ENCODE measurements at places on chromosomes 2 and 18.

DNA sequence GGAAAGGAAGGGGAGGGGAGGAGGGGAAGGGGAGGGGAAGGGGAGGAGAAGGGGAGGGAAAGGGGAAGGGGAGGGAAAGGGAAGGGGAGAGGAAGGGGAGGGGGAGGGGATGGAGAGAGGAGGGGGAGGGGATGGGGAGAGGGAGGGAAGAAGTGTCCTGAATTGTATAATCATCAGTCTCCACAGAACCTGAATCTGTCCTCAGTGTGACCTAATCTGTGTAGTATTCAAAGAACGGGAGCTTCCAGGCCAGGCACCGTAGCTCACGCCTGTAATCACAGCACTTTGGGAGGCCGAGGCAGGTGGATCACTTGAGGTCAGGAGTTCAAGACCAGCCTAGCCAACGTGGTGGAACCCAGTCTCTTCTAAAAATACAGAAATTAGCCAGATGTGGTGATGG, 41.1 kb upstream of the CCDC150 start:
- DNase-seq: no peak

DNA sequence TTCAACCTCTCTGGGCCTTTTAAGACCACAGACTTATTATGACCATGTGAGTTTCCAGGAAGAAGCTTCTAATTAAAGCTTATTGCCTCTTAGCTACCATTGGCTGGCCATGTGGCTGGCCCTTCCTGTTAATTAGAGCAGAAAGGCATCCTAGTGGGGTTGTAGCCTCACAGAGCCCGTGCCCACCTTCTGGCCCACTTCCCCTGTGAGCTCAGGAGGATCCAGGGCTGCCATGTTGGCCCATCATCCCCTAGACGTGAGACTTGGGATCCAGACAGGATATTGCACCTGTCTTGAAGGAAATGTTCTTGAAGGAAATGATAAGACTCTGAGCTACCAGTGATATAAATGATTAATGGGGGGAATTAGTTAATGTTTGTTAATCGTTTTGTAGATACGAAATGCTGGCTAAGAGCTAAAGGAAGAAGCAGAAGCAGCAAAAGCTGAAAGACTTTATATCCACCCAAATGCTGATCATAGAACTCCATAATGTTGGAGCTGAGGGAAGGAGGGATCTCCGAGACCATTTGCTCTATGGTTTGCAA, 255.4 kb downstream of the CLIP4 start:
- no peak for DNase-seq

- DNase-seq: no peak
Measured at GRCh38 chr2:170812710-170813600, 3.7 kb upstream of the GAD1 start.

DNA sequence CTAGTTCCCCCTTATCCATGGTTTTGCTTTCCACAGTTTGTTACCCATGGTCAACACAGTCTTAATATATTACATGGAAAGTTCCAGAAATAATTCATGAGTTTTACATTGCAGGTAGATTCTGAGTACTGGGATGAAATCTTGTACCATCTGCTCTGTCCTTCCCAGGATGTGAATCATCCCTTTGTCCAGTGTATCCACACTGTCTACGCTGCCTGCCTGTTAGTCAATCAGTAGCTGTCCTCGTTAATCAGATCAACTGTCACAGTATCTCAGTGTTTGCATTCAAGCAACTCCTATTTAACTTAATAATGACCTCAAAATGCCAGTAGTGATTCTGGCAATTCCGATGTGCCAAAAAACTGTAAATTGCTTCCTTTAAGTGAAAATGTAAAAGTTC, 76.3 kb downstream of the DYNC1I2 start:
- DNase-seq: no peak

DNA sequence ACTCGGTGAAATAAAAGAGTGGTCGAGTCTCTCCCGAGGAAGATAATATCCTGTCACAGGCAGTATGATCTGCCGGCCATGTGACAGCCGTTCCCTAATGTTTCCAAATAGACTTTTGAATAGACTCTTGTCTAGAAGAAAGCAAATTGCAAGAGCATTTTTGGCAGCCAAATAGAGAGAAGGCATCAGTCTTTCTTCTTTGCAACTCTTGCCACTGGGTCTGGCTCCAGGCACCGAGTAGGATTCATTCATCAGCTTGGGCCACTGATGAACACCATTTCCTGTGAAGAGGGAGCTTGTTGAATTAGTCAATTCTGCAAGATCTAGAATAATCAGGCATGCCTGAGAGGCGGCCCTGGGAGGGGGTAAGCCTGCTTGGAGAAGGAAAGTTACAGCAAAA, 165.6 kb downstream of the KLHL29 start:
- no peak for DNase-seq

- no peak for DNase-seq
Measured at GRCh38 chr2:10003206-10004125, 39.9 kb upstream of the KLF11 start.

DNA sequence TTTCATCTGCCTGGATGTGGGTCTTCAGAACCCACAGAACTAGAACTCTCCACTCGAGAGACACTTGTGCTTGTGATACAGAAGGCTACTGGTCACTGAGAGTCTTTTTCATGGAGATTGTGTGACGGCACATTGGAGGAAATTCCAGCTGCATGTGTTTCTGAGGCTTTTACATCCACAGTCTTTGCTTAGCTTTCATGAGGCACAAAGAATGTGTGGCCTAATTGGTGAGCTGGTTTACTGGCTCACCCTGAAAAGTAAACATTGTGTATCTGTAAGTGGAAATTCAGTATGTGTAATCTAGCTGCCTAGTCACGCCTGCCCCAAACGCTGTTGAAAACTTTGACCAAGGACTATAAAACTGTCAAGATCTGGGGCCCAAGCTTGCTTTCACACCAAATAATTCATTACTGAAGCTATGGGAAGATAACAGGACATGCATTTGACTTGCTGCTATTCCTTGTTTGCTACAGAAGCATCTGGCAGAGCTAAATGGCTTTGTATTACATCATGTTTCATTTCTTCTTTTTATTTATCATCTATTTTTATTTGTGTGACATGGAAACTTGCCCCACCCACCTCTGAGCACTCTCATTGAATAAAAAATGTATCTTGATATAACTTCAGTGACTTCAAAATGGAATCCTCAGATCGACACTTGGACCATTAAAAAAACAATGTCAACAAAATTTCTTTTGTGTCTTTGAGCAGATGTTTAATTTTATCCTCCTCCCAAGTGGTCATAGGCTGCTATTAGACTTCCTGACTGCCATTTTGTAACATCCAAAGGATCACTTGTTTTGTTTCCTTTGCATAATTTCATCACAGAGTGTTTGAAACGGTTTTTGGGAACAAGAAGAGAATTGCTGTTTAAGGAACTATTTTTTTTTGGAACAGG, 80.2 kb downstream of the EFEMP1 start:
- DNase-seq: no peak

DNA sequence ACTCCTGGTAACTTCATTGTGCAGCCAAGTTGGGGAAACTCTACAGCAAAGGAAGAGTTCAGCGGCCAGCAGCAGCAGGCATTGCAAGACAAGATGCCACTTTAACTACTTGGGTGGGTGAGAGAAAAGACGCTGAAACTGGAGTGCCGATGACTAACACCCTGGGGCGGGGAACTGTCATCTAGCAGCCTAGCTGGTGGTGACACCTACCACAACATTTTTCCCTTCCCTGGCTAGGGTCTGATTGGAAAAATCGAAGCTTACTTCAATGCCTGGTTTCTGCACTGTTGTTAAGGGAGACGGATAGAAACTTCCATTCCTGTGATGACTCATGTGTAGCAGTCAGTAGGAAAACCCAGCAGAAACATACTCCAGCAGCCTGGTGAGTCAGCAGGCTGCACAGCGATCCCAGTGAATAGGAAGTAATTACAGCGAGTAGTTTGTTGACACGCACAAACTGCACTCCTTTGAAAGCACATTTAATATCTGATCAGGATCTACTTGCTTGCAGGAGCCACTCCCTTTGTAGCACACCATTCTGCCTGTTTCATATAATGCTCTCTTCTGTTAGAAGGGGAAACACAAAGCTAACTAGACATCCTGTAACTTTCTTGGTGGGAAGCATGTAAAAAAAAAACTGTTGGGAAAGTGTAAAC, 62.1 kb upstream of the MAPRE2 start:
- peak; percentile 72 for DNase-seq

DNA sequence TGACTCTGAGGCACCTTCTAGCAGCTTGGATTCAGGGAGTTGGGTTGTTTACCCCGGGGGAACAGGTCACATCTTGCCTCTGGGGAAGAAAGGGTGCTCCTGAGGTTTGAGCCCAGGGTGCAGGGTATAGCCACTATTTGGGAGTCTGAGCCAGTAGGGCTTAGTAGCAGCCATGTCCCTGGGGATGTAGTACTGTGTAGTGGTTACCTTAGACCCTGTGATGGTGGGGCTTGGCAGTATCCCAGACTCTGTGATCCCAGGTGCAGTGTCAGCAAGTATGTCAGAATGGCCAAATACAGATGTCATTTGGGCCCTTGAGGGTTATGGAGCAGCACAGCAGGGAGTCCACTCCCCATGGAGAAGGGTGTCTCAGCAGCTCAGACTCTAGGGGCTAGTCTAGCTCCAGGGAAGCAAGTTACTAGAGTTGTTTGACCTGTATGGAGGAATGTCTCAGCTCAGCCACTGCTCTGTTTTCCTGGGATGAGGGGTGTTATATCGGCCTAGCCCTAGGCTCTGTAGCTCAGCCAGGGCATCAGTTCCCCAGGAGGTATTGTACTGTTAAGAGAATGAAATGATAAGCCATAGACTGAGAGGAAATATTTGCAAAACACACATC, 151.3 kb downstream of the UBR3 start:
- DNase-seq: no peak

DNA sequence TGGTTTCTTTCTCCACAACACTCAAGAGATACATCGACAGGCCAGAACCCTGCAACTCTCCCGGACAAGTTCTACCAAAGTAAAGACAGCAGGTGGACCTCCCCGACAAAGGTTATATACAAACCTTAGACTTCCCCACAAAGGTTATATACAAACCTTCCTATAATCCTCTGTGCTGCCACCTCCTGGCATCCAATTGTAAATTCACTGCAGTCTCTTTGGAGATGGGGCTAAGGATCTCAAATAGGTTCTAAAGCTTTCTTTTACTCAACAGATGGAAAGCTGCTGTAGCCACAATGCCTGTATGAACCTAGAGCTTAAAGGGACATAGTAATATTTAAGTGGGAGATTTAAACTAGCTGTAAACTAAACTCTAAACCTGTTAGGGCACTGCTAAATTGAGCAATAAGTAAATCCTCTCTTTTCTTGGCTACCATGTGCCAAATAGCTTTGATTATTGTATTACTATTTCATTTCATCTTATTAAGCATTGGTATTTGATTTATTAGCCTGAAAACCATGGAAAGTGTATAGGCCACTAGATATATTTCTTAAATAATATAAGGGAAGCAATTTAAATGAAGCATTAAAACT, 9.8 kb upstream of the MREG start:
- peak; percentile 46 for DNase-seq

- no peak for DNase-seq
Measured at GRCh38 chr2:231037202-231037730, at the start of gene C2orf72. TSS of gene C2orf72 (plus strand) at chr2:231037523. CDS start at chr2:231037566, 43 bp downstream.

GRCh38 chr2:149902081-149902480, 314.5 kb upstream of the MMADHC start:
- no peak for DNase-seq

DNA sequence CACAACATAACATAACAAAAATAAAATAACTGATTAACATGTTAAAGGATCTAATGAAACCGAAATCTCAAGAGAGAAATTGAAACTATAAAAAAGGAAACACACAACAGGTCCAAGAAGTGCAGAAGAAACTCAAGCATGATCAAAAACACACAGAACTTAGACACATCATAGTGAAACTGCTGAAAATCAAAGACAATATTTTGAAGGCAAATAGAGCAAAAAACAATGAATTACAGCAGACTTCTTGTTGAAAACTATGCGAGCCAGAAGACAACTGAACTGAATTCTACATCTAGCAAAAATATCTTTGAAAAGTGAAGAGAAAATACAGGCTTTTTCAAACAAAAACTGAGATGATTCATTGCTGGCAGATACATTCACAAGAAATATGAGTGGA, 61.3 kb downstream of the UGP2 start:
- DNase-seq: no peak

DNA sequence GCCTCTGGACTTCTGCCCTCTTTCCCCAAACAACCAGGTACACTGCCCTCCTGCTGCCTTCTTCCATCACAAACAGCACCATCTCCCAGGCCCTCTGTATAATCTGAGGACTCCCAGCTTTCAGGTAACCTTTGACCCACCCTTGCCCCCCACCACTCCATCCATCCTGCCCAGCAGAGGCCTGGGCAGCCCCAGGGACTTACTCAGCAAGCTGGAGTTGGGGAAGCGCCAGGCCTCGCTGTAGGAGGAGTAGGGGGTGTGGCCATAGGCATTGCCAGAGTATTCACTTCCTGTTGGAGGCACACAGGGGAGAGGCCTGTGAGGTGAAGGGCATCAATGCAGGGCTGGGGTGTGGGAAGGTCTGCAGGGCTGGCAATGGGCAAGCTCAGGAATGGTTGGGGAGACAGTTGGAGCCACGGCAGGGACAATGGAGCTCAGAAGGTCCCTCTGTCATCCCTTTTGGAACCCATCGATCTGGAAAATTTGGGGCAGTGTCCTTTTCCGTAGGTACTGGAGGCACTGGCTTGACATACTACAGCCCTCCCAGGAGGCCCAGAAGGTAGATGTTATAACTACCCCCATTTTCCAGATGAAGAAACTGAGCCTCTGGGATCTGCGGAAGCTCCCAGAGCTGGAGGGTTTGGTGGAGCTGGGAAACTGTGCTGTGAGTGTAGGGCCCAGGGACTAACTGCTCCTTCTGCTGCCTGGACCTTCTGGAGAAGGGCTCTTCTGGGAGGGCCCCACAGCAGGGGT, 46.3 kb downstream of the PSD4 start:
- no peak for DNase-seq

GRCh38 chr18:75215663-75216062, 5.1 kb downstream of the TSHZ1 start:
- DNase-seq: no peak

DNA sequence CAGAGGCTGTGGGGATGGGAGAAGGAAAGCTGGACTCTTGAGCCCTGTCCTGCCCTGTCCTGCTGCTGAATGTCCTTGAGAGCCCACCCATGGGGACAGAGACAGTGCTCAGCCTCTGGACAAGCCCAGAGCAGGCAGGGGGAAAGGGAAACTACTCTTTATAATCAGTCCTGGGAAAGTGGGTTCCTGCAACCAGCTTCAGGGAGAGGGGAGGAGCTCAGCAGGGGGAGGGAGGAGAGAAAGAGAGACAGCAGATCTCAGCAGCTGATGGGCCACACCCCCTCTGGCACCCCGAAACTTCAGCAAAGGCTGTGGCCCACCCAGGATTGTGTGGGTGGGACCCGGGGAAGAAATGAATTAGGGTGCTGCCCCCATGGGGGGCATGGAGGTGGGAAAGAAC, 11.6 kb downstream of the ECEL1 start:
- no peak for DNase-seq

- no peak for DNase-seq
Measured at GRCh38 chr18:79912994-79913831, 38.2 kb downstream of the SLC66A2 start.

DNA sequence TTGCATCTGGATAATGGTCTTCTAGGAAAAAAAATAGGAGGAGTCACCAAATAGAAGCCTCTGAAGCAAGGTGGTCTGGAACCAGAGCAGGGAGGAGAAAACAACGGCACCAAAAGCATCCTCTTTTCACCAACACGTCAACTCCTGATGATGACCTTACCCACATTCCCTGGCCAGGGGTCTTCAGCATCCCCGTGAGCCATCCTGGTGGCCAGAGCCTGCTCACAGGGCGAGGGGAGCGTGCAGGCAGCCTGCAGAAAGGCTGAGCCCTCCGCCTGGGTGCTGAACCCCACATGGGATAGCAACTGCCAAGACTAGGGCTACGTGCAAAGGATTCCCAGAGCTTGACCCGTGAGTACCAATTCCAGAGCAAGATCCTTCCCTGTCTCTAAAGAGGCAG, 191.0 kb downstream of the NDUFA10 start:
- DNase-seq: no peak
